ENCODE measurements at places on chromosomes 7 and 10. TPM values are rescaled to one million over a fixed set of nuclear protein-coding genes. Genes with fewer than 3 reads are reported as not detected.
A peak's percentile ranks its signal among the peaks of the same experiment; 100 is the strongest.

The AKR1C8 gene
- total RNA-seq: not detected

The OR2A42 gene
- not detected for total RNA-seq

The NKX1-2 gene
- 0.07 TPM for total RNA-seq

The NUPR2 gene
- total RNA-seq: not detected

The SFRP5 gene
- total RNA-seq: 0.14 TPM

- no peak overlapping the region for H3K4me3 ChIP-seq
- DNase-seq: no peak
- H3K27ac ChIP-seq: no peak overlapping the region
Observed at GRCh38 chr7:94350734-94351133, 44.0 kb upstream of the COL1A2 start.

DNA sequence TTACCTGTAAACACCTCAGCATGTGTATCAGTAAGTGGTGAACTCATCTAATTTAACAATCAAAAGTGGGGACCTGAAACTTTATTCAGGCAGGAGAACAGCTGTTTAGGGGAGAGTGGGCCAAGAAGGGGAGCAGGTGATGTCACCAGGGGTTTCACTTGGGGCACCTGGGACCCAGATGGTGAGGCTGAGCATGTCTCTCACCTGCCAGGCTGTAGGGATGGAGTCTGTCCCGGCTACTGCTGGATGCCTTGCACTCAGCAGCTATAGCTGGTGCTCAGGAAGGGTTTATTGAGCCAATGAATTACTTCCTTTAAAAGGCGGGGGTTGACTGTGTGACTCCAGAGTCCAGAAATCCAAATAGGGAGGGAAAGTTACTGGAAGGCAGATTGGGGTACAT is 23.0 kb downstream of the CDH23 start:
- no peak for DNase-seq
- H3K27ac ChIP-seq: no peak overlapping the region
- H3K4me1 ChIP-seq: no peaks in the 10 kb centered on the region
- H3K4me3 ChIP-seq: no peak overlapping the region

- H3K4me1 ChIP-seq: no peaks in the 10 kb centered on the region
- H3K27me3 ChIP-seq: peaks cover 3% of the 10 kb centered on the region
- DNase-seq: no peak
- H3K36me3 ChIP-seq: no peaks in the 10 kb centered on the region
Observed at GRCh38 chr10:133099571-133099970, 11.8 kb downstream of the ADGRA1 start.

GRCh38 chr10:27741173-27742091 is 4.2 kb downstream of the MKX start:
- no peaks in the 10 kb centered on the region for H3K36me3 ChIP-seq
- H3K4me1 ChIP-seq: peaks cover 28% of the 10 kb centered on the region
- peak overlapping the region; percentile 60 for H3K4me3 ChIP-seq
- no peak for DNase-seq

GRCh38 chr7:25895792-25896171 is 256.2 kb upstream of the NFE2L3 start:
- no peaks in the 10 kb centered on the region for H3K36me3 ChIP-seq
- no peak overlapping the region for H3K4me3 ChIP-seq
- no peak for DNase-seq
- peaks cover 8% of the 10 kb centered on the region for H3K27me3 ChIP-seq
- no peaks in the 10 kb centered on the region for H3K4me1 ChIP-seq

DNA sequence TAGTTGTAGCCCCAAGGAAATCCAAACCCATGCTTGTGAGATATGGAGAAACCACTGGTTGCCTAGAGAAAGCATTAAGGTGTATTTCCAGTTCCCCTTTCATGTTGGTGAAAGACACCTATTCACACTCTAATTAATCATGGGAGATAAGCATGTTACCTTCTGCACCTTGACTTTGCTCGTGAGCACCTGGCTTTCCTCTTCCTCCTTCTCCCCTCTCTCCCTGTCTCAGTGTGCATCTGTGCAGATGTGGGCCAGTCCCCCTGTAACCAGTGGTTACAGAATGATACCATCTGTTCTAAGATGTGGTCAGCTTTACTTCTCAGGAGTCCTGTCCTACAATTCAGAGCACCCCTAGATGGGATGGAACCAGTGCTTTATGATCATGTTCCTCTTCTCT is 160.6 kb downstream of the LCOR start:
- no peak for DNase-seq
- no peak overlapping the region for H3K4me3 ChIP-seq
- H3K27ac ChIP-seq: no peak overlapping the region
- H3K4me1 ChIP-seq: peaks cover 32% of the 10 kb centered on the region
- H3K36me3 ChIP-seq: no peaks in the 10 kb centered on the region

DNA sequence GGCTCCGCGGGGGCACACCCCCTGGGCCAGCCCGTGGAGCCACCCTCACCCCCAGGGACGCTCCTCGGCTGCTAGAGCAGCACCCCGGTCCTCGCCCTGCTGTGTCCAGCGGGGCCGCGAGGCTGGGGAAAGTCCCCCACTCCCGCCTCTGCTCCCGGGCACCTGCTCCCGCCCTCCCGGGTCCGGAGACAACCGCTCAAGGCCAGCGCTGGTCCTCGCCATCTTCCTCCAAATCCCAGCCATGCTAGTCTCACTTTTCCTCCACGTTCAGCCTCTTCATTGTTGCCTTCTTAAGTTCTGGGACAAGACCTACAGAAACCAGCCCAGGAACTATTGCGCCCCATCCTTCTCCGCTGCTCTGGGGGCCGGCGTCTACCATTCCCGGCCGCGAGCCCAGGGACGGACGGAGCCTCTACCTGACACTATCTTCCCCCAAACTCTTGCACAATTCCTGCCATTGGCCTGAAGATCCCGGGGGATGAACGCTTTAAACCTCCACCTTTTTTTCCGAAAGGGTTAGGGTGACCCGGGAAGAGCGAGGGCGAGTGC is 4.8 kb upstream of the KCP start:
- peaks cover 47% of the 10 kb centered on the region for H3K27me3 ChIP-seq
- H3K4me3 ChIP-seq: no peak overlapping the region
- no peaks in the 10 kb centered on the region for H3K4me1 ChIP-seq
- DNase-seq: no peak
- H3K27ac ChIP-seq: no peak overlapping the region

- H3K36me3 ChIP-seq: no peaks in the 10 kb centered on the region
- no peak for DNase-seq
- H3K4me3 ChIP-seq: no peak overlapping the region
- H3K27ac ChIP-seq: no peak overlapping the region
Observed at GRCh38 chr7:30511973-30512662, 7.5 kb upstream of the GGCT start.

GRCh38 chr7:20165146-20165510 is 52.1 kb downstream of the MACC1 start:
- H3K36me3 ChIP-seq: no peaks in the 10 kb centered on the region
- H3K27ac ChIP-seq: no peak overlapping the region
- no peak overlapping the region for H3K4me3 ChIP-seq
- no peaks in the 10 kb centered on the region for H3K27me3 ChIP-seq
- no peaks in the 10 kb centered on the region for H3K4me1 ChIP-seq

Measured in astrocyte (in vitro differentiated cells and primary cell).